ENCODE measurements at places on chromosomes 2 and 18.

- DNase-seq, result no peak
These were observed 35.0 kb downstream of the TTC32 start for GRCh38 chr2:19866771-19867170.

DNA sequence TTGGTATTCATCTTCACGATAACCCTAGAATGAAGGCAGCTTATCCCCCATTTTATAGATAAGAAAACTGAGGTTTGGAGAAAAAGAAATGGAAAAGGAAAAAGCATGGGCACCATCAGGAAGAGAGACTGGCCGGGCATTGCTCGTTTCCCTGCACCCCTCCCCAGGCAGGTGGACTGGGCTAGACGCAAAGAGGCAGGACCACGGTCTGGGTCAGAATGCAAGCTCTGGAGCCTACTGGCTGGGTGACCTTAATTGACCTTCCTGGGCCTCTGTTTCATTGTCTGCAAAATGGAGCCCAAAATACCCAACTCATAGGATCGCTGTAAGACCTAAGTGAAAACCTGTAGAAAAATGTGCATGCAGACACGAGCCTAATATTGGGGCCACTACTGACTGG lies 135.3 kb upstream of the GLI2 start:
- DNase-seq, result peak; percentile 11

- no peak for DNase-seq
These were observed 41.9 kb upstream of the AAK1 start for GRCh38 chr2:69685321-69686048.

DNA sequence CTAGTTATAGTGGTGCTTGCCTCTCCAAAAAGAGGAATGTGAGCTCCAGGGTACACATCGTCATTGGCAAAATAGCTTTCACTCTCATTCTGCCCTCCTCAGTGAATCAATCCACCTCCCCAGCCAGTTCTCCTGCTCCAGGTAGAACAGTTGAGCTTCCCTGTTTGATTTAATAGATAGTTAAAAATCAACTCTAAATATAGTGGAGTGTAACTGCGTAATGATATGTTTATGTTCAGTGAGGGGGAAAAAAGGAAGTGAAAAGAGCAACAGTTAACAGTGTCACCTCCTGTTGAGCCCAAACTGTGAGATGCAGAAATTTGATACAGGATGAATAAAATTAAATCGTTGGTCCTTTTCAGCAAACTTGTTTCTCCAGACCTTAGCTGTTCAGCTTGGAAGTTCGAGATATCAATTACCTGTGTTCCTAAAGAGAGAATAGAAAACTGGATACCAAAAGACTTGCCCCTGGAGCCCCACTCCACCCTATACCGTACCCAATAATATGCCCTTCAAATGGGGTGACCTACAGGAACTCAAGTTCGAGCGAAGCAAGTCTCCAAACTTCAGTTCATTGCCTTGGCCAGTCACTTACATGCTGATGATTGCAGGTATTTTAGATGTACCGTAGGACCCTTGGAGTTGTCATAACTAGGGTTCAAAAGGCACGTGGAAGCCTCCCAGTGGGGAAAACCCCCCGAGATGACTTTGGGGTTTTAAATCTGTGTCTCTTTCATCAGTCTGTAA lies 708.4 kb downstream of the RNF144A start:
- no peak for DNase-seq

- no peak for DNase-seq
These were observed 56.9 kb downstream of the WDR75 start for GRCh38 chr2:189498205-189498604.

- DNase-seq, result no peak
These were observed 243.0 kb downstream of the HNMT start for GRCh38 chr2:138207074-138207930.

DNA sequence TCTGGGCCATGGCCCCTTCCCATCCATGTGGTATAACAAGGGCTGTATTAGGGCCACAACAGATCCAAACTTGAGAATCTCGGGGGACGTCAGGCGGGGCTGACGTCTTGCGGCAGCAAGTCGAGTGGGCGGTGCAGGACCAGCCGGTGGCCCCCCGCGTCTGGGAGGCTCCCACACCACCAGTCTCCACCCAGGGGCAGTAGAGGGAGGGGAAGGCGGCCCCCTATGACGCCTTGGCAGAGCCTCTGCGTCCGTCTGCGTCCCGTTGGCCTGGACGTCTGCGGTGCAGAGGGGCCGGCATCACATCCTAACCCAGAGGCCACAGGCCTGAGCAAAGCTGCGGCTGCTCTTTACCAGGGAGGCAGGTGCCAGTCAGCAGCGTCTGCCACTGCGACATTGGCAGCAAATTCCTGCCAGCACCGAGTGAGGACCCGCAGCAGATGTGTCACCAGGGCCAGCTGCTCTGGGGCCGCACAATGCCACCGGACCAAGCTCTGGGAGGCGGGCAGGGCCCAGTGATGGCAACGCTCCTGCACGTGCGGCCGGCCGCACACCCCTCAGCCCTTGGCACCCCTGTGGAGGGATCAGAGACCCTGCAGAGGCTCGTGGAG lies 73.8 kb downstream of the KCNG2 start:
- DNase-seq, result peak; percentile 57

- DNase-seq, result no peak
These were observed 174.1 kb upstream of the ALPP start for GRCh38 chr2:232204457-232204931.

DNA sequence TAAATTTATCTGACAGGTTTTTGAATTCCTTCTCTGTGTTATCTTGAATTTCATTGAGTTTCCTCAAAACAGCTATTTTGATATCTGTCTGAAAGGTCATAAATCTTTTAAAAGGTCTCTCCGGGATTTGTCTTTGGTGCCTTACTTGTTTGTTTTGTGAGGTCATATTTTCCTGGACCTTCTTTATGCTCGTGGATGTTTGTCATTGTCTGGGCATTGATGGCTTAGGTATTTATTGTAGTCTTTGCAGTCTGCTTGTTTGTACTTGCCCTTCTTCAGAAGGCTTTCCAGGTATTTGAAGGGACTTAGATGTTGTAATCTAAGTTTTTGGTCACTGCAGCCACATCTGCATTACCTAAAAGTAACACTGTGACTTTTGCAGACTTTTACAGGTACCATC lies 355.2 kb downstream of the PARD3B start:
- DNase-seq, result no peak

DNA sequence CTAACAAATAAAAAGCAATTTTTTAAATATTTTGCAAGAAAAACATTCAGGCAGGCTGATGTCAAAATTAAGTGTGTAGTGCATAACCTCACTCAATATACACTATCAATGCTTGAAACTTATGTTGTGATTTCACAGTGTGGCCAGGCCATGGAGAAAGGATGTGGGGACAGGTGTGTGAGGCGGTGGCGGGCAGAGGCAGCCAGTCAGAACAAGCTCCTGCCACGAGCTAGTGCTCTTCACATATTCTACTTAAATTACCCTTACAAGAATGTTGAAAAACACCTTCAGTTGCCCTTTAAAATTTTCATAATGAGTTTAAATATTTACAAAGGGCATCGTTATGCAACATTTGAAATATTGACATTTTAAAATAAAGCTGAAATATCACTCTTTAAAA lies 43.2 kb downstream of the CYB5A start:
- DNase-seq, result no peak

- no peak for DNase-seq
These were observed 71.7 kb downstream of the PTRHD1 start for GRCh38 chr2:24721470-24721869.

Measured in upper lobe of right lung (tissue), 1 donor.